ENCODE measurements at places on chromosomes 6 and 20. TPM values are rescaled to one million over a fixed set of nuclear protein-coding genes. Genes with fewer than 3 reads are reported as not detected.

DNA sequence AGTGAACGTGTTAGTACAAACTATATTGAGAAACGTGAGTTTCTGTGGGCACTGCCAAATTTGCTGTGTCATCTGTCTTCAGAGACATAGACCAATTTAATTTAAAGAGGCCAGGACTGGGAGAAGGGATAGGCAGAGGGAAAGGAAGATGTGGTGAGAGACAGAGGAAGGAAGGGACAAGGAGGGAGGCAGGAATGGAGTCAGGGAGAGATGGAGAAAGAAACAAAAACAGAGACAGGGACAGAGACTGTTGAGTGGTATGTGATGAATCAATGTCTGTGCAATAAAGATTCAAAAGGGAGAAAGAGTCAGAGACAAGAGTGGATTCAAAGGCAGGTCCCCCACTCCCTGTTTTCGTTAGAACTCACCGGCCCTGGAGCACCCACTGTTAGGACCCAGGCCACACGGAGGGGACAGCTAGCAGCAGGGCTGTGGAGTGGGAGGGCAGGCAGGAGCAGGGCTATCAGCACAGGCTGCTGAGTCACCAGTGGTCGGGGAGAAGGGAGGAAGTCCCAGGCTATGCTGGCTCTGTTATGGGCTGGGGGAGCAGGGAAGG lies 51.6 kb upstream of the CHD6 start:
- no peak for DNase-seq

DNA sequence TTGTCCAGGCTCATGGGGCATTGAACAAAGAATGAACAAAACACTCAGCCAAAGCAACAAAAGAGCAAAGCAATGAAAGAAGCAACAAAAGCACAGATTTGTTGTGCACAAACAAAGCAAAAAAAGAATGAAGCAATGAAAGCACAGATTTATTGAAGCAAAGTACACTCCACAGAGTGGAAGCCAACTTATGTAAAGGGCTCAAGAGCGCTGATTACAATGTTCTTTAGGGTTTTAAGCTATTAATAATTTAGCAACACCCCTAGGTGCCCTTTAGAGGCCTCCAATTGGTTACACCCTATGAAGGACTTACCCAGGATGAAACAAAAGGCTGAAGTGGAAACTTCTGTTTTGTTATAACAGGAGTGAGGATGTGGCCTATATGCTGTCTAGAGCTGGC lies 179.2 kb upstream of the PROKR2 start:
- DNase-seq = no peak

Gene TRPC4AP
- total RNA-seq = 85.0 TPM

Gene DOK5
- total RNA-seq = 20.3 TPM

Gene ITCH
- total RNA-seq = 74.8 TPM

DNA sequence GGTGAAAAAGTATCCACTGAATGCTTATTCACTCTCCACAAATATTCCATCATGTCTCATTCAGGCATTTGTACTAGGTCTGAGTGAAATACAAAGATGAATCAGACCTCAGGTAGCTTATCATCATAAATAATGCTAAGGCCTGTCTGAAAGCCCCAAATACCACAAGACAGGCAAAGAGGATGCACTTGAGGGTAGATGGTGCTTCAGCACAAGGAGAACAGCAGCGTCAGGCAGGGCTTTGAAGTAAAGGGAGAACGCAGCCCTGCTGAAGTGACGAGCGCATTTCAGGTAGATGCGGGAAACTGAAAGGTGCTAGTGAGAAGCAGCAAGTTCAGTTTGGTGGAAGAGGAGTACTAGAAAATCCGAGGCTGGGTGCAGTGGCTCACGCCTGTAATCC lies 38.7 kb downstream of the MAP3K5 start:
- DNase-seq = no peak

DNA sequence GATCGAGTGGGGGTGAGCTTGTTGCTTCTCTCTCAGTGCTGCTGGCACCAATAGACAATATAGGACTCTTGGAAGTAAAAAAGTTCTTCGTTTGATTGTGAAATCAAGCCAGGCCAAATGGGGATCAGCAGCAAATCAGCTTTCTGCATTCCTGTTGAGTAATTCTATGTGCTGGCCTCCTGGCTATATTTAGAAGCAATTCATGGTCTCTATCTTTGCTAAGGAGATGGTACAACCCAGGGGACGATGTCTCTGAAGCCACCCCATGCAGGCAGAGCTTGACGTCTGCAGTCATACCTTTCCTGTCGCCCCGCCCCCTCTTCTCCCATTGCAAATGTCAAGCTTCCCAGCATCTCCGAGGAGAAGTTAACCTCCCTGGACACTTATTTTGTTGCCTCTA lies 199.1 kb downstream of the SCP2D1 start:
- DNase-seq = no peak

- no peak for DNase-seq
Measured at GRCh38 chr20:32527447-32528055, 57.6 kb downstream of the NOL4L start.

- DNase-seq = no peak
Measured at GRCh38 chr6:118775381-118775780, 118.6 kb upstream of the ASF1A start.
